ENCODE measurements at places on chromosomes 3 and 15. TPM values are rescaled to one million over a fixed set of nuclear protein-coding genes. Genes with fewer than 3 reads are reported as not detected.

Gene CAMP
- not detected for total RNA-seq

Gene NME9
- total RNA-seq: not detected

Gene COL8A1
- total RNA-seq: 24.7 TPM

Gene LSAMP
- total RNA-seq: 4.8 TPM

Gene TF
- total RNA-seq: 0.33 TPM

Gene SCN5A
- 0.50 TPM for total RNA-seq

Gene HTR3E
- total RNA-seq: not detected

Gene ALAS1
- total RNA-seq: 61.8 TPM

Gene TRMT10C
- 32.1 TPM for total RNA-seq

Gene SLC24A5
- total RNA-seq: not detected

Data from fibroblast of lung (primary cell).